ENCODE measurements at places on chromosomes 6 and 20.

GRCh38 chr20:57908704-57909630 is 199.2 kb upstream of the PMEPA1 start:
- no peak for DNase-seq

GRCh38 chr6:3283241-3283640 is 24.5 kb downstream of the PSMG4 start:
- DNase-seq, result no peak

GRCh38 chr6:33075568-33076405 is at the start of gene HLA-DPB1:
TSS of gene HLA-DPB1 (plus strand) at chr6:33075990. CDS start at chr6:33076042, 52 bp downstream.
- peak; percentile 49 for DNase-seq

- no peak for DNase-seq
These were observed 43.9 kb downstream of the PHACTR2 start for GRCh38 chr6:143721642-143722041.

- no peak for DNase-seq
These were observed 27.2 kb downstream of the GINM1 start for GRCh38 chr6:149593408-149593807.

- no peak for DNase-seq
These were observed 238.7 kb upstream of the THEMIS start for GRCh38 chr6:128139519-128139918.

- DNase-seq, result no peak
These were observed 127.2 kb upstream of the SUPT3H start for GRCh38 chr6:45504947-45505346.

GRCh38 chr6:44332585-44332984 is 9.9 kb upstream of the SPATS1 start:
- no peak for DNase-seq

Measured in activated T-cell treated with anti-CD3 and anti-CD28 coated beads, Interleukin-2, amount 50 U/mL, for 48 hours (primary cell).